Camera-type eye (tissue), 1 donor: ENCODE measurements at places on chromosomes 16 and 17. TPM values are rescaled to one million over a fixed set of nuclear protein-coding genes. Genes with fewer than 3 reads are reported as not detected.

KRTAP4-4 gene
- total RNA-seq: not detected

PPP1R27 gene
- total RNA-seq: not detected

CCL8 gene
- total RNA-seq: 0.33 TPM

LSM12 gene
- total RNA-seq: 23.1 TPM

KRTAP3-1 gene
- total RNA-seq: not detected

TUBG1 gene
- 28.0 TPM for total RNA-seq

TRPV3 gene
- 0.55 TPM for total RNA-seq

RAP1GAP2 gene
- 13.5 TPM for total RNA-seq

KRTAP4-8 gene
- not detected for total RNA-seq

C17orf107 gene
- 9.5 TPM for total RNA-seq

GALR2 gene
- not detected for total RNA-seq

TBX21 gene
- total RNA-seq: 1.5 TPM

RAC3 gene
- total RNA-seq: 17.8 TPM

CCDC144A gene
- 8.4 TPM for total RNA-seq

SDR42E2 gene
- total RNA-seq: not detected

C17orf67 gene
- total RNA-seq: 1.8 TPM

INPP5K gene
- total RNA-seq: 74.9 TPM

WNT9B gene
- total RNA-seq: 0.16 TPM

ZNF598 gene
- total RNA-seq: 20.3 TPM

CLEC18B gene
- 6.3 TPM for total RNA-seq
